Stimulated activated CD8-positive, alpha-beta memory T cell treated with anti-CD3 and anti-CD28 coated beads, Interleukin-7, amount 100 ng/mL, for 48 hours (primary cell): ENCODE measurements at places on chromosomes 5 and 9.

DNA sequence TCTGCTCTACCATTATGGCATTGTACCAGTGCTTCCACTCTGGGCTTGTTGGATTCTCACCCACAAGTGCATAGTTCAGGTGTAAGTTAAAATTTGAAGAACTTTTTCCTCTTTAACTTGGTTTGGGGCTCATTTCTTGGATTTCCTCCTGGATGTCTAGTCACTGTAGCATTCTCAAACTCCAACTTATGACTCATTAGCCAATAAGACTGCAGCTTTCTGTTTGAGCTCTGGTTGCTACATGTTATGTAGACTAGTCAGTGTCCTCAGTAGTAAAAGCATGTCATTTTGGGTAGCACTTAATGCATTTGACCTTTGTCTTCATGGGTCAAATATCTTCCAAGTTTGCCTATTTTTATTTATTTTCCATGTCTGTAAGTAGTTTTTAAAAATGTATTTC is 790.8 kb downstream of the BRINP1 start:
- DNase-seq = no peak

DNA sequence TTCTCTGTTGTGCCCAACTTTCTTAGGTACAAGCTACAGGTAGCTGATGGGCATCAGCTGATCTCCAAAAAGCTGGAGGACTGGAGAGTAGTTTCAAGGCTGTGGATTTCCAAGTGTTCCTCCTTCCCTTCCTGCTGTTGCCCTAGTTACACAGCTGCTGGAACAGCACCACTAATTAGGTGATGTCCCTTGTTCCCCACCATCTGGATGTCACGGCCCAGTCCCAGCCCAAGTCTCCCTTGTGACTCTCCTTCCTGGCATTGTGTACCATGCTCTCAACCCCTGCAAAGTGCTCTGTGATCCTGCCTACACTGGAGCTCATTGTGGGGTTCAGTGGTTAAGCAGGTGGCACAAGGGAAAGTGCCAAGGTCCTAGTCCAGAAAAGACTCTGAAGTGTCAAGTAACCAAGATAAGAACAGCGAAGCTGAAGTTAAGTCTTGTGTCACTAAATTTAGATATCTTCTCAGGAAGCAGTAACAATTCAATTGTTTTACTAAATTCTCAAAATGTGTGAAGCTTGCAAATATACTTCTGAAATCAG is 604.5 kb downstream of the ISL1 start:
- no peak for DNase-seq

GRCh38 chr9:88810826-88811225 is 180.4 kb upstream of the S1PR3 start:
- no peak for DNase-seq

DNA sequence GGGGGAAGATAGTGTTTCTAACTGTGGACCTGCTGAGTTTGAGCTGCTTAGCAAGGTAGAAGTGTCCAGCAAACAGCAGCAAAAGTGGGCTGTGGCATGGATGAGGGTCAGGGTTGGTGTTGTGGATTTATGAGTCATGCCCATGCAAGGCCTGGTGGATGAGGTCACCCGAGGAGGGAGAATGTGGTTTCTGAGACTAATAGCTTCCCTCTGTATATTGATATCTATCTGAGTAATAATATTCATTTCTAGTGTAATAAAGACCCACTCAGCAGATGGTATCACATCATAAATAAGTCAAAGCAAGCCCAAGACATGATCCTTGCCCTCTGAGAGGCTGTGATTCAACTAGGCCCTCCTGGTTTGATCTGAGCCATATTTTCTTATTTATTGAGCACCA is 597.8 kb upstream of the CLINT1 start:
- DNase-seq = no peak

DNA sequence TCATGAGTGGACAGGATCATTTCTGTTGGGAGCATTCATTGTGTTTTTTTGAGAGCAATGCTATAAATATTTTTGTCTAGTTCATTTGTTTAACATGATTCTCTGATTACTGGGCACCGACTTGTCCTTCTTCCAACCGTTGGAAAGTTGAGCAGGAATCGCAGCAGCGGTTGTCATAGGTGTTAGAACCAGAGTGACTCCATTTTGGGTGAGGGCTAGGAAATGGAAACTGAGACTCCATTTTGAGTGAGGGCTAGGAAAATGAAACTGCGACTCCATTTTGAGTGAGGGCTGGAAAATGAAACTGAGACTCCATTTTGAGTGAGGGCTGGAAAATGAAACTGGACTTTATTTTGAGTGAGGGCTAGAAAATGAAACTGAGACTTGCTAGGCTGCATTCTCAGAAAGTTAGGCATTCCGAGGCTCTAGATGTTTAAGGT is 100.6 kb downstream of the ICE1 start:
- no peak for DNase-seq

DNA sequence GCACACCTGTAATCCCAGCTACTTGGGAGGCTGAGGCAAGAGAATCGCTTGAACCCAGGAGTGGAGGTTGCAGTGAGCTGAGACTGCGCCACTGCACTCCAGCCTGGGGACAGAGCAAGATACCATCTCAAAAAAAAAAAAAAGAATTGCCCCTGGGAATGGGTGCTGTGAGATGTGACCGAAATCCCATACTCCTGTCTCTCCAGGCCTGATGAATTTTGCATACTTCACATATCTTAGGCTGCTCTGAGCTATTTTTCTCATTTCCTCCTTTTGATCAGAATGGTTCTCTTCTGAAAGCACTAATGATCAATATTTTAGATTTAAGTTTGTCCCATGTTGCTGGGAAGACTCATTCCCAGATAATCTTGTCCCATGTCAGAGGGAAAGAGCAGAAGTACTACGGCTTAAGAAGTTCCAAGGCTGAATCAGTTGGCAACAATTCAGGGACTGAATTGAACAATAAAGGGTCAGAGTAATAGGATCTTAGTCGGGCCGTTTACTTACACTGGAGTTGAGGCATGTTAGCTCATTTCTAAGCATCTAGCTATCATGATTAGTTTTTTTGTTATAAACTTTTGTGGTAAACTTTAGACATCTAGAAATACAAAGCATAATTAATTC is 44.2 kb upstream of the TENT2 start:
- no peak for DNase-seq
